Activated naive CD4-positive, alpha-beta T cell treated with anti-CD3 and anti-CD28 coated beads for 36 hours (primary cell): ENCODE measurements at places on chromosomes 7 and 10. TPM values are rescaled to one million over a fixed set of nuclear protein-coding genes. Genes with fewer than 3 reads are reported as not detected.

Gene C10orf62
- not detected for total RNA-seq

- DNase-seq: peak; percentile 69
- H3K27ac ChIP-seq: no peak overlapping the region
- peaks cover 17% of the 10 kb centered on the region for H3K27me3 ChIP-seq
- H3K4me1 ChIP-seq: no peaks in the 10 kb centered on the region
These were observed 171.1 kb upstream of the TBX20 start for GRCh38 chr7:35424869-35425495.

Gene GCK
- 3.3 TPM for total RNA-seq

Gene SEMA3D
- not detected for total RNA-seq

DNA sequence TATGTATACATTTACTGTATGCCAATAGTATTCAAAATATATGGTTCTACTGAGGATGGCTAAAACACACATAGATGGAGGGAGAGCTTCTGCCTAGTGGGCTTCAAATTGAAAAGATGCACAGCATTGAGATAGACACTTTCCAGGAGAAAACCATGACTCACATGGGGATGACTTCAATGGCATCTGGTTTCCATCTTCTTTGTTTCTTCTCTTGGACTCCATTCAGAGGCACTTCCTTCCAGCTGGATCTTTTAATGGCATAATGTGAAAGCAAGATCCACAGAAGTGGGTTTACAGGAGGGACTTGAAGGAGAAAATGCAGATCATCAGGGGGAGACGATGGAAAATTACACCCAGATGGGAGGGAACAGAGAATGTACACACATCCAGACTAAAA lies 84.9 kb downstream of the ZNF365 start:
- no peaks in the 10 kb centered on the region for H3K36me3 ChIP-seq
- H3K27ac ChIP-seq: no peak overlapping the region
- no peak for DNase-seq
- no peaks in the 10 kb centered on the region for H3K4me1 ChIP-seq
- no peaks in the 10 kb centered on the region for H3K27me3 ChIP-seq

DNA sequence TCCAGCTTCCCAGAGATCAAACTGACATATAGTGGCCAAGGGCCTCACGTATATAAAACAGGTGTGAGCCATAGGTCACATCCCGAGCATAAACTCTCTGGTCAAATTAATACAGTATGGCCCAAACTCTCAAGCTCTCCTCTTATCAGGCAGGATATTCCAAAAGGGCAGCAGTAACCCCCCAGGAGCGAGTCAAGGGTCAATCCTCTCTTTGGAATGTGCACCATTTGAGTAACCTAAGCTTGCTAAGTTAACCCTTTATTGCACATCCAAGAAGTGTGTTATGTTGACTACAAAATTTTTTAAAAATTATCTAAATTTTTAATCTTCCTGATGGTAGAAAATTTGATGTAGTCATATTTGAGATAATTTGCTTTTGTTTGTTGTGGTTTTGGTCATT lies 4.5 kb upstream of the TRIM24 start:
- no peaks in the 10 kb centered on the region for H3K27me3 ChIP-seq
- H3K4me3 ChIP-seq: no peak overlapping the region
- no peak for DNase-seq

Gene BMPER
- total RNA-seq: not detected

DNA sequence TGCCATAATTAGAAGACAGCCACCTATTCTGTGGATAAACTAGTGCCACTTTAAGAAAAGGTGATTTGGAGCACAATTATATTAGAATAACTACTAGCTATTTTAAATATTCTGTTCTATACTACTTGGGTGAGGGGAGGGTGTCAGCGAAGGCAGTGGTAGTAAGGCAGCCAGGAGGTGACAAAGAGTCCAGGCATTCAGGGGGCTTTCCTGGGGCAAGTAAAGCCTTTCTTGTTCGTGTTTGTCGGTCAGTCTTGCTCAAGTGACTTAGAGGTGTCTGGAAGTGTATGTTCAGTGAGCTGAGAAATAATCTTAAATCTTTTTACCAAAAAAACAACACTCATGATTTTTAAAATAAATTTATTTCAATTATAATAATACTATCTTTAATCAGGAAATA lies 34.4 kb downstream of the ADD3 start:
- H3K27me3 ChIP-seq: no peaks in the 10 kb centered on the region
- H3K4me1 ChIP-seq: peaks cover 77% of the 10 kb centered on the region
- no peak overlapping the region for H3K4me3 ChIP-seq
- no peak for DNase-seq
- H3K36me3 ChIP-seq: peaks cover 5% of the 10 kb centered on the region

DNA sequence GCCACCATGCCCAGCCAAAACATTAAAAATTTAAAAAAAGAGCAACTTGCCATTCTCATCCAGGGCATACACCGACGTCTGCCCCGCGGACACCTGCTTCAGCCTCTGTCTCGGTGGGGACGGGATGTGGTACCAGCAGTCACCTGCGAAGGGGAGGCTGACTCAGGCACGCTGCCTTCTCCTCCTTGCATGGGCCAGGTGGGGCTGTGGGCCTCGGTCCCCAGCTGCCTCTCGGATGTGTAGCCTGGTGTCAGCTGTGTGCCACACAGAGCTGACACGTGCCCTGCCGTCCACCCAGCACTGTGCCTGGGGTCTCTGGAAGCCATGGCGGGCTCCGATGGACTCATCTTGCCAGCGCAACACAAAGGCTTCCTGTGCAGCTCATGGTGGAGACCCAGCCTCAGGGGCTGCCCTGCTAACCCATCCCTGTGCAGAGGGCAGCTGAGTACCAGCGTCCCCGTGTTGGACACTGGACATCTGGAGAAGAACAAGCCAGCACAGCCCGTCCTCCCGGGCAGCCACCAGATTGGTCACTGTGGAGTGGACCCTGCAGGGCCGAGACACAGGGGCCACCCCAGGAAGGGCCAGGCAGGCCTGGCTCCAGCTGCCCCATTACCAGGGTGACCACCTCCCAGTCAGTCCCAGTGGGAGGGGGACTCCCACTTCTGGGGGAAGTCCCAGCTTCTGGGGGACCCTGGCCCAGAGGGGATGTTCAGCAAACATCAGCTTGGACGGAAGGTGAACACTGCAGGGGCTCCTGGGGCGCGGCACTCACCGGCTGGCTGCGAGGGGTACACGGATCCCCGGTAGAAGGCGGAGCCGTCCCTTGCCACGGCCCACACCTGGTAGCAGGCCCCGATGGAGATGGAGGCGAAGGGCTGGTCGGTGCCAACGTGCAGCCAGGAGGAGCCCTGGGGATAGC lies 10.6 kb downstream of the BHLHA15 start:
- peaks cover 15% of the 10 kb centered on the region for H3K4me1 ChIP-seq
- H3K36me3 ChIP-seq: peaks cover 12% of the 10 kb centered on the region
- H3K27me3 ChIP-seq: no peaks in the 10 kb centered on the region

GRCh38 chr7:45196374-45196773 lies 38.8 kb downstream of the RAMP3 start:
- peak; percentile 77 for DNase-seq
- H3K4me3 ChIP-seq: no peak overlapping the region
- H3K4me1 ChIP-seq: peaks cover 17% of the 10 kb centered on the region

DNA sequence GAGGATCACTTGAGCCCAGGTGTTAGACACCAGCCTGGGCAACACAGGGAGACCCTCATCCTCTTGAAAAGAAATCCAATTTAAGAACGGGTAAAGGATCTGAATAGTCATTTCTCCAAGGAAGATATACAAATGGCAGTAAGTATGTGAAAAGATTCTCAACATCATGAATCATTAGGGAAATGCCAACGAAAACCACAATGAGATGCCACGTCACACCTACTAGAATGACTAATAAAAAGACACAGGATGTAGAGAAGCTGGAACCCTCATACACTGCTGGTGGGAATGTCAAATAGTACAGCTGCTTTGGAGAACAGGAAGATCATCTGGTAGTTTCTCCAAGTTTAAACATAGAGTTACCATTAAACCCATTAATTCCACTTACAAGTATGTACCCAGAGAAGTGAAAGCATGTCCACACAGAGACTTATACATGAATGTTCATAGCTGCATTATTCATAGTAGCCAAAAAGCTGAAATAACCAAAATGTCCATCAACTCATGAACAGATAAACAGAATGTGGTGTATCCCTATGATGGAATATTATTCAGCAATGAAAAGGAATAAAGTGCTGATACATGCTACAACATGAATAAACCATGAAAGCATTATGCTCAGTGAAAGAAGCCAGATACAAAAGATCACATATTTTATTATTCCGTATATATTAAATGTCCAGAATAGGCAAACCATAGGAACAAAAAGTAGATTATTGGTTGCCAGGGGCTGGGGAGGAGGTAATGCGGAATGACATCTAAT lies 13.1 kb upstream of the ZMIZ2 start:
- H3K4me3 ChIP-seq: no peak overlapping the region
- no peaks in the 10 kb centered on the region for H3K27me3 ChIP-seq
- H3K27ac ChIP-seq: peak overlapping the region; percentile 79

DNA sequence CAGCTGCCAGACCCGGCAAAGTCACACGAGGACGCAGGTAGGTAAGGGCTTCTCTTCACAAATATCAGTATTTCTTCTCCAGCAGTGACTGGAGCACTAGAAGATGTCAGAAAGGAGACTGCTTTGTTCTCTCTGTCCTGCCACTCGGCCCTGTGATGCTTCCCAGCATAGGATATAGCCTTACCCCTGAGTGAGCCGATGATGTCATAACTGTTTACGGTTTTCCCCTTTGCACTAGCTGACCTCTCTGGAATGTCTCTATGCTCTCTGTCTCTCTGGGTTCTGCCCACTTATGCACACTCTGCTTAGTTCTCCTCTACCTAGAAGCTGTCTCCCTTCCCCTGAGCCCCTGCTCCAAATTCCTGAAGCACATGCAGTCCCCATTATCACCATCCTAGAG lies 167.5 kb upstream of the PODXL start:
- no peaks in the 10 kb centered on the region for H3K36me3 ChIP-seq

GRCh38 chr7:158887594-158887993 lies 31.2 kb downstream of the DYNC2I1 start:
- DNase-seq: no peak
- H3K36me3 ChIP-seq: peaks cover 8% of the 10 kb centered on the region
- no peaks in the 10 kb centered on the region for H3K27me3 ChIP-seq

Gene COL1A2
- 0.35 TPM for total RNA-seq

Gene PON2
- 3.9 TPM for total RNA-seq

Gene MSS51
- 1.6 TPM for total RNA-seq

DNA sequence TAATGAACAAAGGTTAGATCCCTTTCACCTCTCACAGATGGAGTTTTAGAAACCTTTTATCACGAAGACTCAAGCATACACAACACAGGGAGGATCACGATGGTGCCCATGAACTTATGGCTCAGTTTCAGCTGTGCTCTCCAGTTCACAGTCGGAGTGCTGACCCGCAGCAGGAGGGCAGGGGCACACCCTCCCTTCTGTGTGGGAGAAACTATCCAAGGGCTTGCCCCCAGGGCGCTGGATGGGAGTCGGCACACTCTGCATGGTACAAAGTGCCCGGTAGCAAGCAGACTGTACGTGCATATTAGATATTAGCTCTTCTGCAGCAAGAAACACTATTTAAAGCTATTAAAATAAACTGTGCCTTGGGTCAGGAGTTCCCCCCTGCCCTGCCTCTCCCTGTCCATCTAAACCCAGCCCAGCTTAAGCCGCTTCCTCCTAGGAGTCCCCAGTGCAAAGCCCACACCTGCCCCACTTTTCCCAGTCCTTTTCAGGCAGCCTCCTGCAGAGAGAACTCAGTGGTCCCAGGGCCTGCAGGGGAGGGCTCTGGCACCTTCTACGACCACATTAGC lies 76.5 kb downstream of the CHST15 start:
- no peak for DNase-seq
- H3K36me3 ChIP-seq: no peaks in the 10 kb centered on the region
- no peaks in the 10 kb centered on the region for H3K27me3 ChIP-seq
- H3K4me3 ChIP-seq: no peak overlapping the region
- no peaks in the 10 kb centered on the region for H3K4me1 ChIP-seq

GRCh38 chr10:23630885-23631284 lies 192.0 kb downstream of the OTUD1 start:
- H3K27me3 ChIP-seq: peaks cover 6% of the 10 kb centered on the region
- H3K36me3 ChIP-seq: no peaks in the 10 kb centered on the region
- no peaks in the 10 kb centered on the region for H3K4me1 ChIP-seq
- DNase-seq: no peak
- no peak overlapping the region for H3K4me3 ChIP-seq
- H3K27ac ChIP-seq: no peak overlapping the region

DNA sequence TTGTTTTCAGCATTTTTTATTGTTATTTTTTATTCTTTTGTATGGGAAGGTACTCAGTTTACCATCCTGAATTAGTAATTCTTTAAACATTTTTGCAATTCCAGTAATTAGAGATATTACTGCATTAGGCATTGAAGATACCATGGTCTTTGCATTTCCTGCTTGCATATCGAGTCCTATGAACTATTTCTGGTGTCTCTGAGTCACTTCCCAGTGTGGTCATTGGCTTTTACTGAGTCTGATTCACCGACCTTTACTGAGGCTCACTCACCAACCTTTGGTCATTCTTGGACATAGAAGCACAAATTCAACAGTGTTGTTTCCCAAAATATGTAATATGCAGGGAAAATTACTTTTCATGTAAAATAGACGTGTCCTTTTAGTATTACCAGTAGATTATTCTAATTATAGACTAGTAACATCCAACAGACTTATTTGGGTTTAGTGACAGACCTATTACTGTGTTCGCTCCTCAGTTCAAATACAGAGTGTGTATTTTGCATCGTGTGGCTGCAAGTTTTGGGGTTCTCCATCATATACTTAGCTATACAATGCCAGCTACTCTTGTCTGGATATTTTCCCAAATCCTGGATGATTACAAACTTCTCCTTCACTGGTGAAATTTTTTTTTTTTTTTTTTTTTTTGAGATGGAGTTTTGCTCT lies 180.7 kb upstream of the PRSS1 start:
- no peak overlapping the region for H3K27ac ChIP-seq
- H3K27me3 ChIP-seq: peaks cover 4% of the 10 kb centered on the region
- H3K4me3 ChIP-seq: no peak overlapping the region

GRCh38 chr7:29377718-29378117 lies 183.1 kb downstream of the CHN2 start:
- no peaks in the 10 kb centered on the region for H3K36me3 ChIP-seq
- H3K27ac ChIP-seq: no peak overlapping the region
- no peak overlapping the region for H3K4me3 ChIP-seq
- no peaks in the 10 kb centered on the region for H3K27me3 ChIP-seq
- no peak for DNase-seq

DNA sequence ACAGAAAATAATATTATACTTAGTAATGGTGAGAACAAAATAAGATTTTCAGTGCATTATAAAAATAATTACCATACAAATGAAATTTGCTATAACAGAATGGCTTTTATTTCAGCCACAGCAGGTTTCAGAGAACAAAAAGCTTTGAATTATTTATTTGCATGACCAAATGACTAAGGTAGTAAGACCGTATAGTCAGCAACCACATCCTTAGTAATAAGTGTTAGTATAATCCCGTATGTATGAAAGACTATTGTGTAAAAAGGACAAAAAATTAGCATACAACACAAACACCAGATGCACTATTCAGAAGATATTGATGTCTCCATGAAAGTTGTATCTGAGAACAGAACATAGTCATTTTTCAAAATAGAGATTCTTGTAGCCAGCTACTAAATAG lies 12.2 kb downstream of the PDZD8 start:
- no peak overlapping the region for H3K4me3 ChIP-seq
- no peak for DNase-seq
- H3K27ac ChIP-seq: no peak overlapping the region
- H3K36me3 ChIP-seq: peaks cover 2% of the 10 kb centered on the region

- peaks cover 3% of the 10 kb centered on the region for H3K27me3 ChIP-seq
- H3K4me3 ChIP-seq: no peak overlapping the region
- no peaks in the 10 kb centered on the region for H3K36me3 ChIP-seq
- peaks cover 4% of the 10 kb centered on the region for H3K4me1 ChIP-seq
- H3K27ac ChIP-seq: no peak overlapping the region
These were observed 5.2 kb upstream of the PRKAR2B start for GRCh38 chr7:107039199-107039900.

- H3K27ac ChIP-seq: no peak overlapping the region
- H3K4me1 ChIP-seq: peaks cover 27% of the 10 kb centered on the region
- no peak for DNase-seq
- no peaks in the 10 kb centered on the region for H3K27me3 ChIP-seq
- H3K4me3 ChIP-seq: no peak overlapping the region
- peaks cover 47% of the 10 kb centered on the region for H3K36me3 ChIP-seq
These were observed 46.6 kb downstream of the WDR37 start for GRCh38 chr10:1102831-1103230.
